ENCODE measurements at places on chromosomes 3 and 15.

DNA sequence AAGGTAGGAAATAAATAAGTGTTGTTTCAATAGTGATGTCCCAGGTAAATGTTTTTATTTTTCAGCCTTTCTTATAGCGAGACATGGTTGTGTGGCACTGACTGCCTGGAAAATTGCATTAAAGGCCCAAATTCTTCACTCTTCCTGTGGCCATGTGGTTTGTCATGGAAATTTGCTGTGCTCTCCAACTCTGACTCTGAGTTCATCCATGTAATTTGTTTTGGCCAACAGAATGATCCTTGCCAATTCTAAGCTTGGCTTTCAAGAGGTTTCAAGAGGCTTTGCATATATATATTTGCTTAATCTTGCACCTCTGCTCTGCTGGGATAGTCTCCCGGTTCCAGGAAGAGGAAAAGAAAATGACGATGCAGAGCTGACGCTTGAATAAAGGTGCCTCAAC, 107.5 kb upstream of the ARHGEF26 start:
- DNase-seq, result no peak

DNA sequence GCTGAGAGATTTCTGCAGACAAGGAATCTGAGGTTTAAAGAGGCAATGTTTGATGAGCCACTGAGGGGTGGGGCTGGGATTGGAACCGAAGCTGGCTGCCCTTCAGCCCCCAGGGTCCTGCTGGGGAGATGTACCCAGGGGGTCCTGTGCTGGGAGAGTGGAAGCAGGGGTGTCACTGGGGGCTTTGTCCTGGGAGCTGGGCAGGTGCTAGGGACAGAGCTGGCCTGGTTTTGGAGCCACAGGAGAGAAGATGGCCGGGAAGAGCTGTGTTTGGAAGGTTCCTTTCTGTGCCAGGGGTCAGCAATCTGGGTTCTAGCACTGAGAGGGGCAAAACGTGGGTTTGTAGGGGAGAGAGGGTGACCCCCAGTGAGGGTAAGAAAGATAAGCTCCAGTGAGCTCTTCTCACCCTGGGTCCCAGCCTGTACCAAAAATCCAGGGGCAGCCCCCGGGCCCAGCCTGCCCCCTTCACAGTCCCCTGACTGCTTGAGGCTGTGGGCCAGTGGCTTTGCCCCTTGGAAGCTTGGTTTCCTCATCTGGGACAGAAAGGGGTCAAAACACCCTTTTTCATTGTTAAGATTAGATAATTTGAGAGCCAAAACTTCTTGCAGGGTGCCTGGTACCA, 69.6 kb downstream of the SMAD3 start:
- no peak for DNase-seq

- DNase-seq, result no peak
Measured at GRCh38 chr3:39295184-39295775, 15.4 kb upstream of the CX3CR1 start.

DNA sequence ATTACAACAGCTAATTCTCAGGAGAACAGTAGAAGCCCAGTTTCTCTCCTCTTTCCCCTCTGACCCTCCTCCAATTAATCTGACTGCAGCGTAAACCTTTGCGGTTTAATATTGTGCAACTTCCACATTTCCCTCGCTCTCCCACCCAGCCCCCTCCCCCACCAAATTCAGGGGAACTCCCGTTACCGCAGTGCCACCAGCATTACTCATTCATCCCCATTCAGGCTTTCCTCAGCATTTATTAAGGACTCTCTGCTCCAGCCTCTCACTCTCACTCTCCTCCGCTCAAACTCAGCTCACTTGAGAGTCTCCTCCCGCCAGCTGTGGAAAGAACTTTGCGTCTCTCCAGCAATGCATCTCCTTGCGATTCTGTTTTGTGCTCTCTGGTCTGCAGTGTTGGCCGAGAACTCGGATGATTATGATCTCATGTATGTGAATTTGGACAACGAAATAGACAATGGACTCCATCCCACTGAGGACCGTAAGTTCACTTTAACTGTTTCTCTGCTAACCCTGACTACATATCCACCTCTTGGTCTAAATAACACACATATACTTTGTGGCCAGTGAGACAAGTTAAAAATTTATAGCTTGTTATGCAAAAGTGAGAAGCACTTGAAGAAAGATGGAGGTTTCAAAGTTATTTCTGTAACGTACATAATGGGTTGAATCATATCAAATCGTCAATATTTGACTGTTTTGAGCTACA, at the start of gene PTX3:
Gene PTX3, plus strand, starts transcription at position 268 of the 709 bp plus-strand sequence. Its CDS starts 84 bp downstream, at position 352.
- DNase-seq, result no peak

DNA sequence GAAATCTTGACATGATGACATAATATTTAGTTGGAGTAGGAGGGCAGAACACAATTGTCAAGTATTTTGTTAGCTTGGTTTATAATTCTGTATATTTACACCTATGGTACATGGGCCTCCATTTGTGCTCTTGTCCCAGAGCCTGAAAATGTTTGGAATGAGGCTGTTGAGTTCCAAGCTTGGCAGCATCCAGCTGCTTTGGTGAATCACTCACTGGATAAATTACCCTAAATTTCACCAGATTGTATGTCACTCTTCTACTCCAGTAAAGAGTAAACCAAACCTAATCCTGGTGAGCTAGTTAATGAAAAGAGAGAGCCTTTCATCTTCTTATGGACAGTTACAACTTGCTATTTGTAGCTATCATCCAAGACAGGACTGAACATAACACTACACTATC, 928.7 kb downstream of the DIPK2A start:
- no peak for DNase-seq

DNA sequence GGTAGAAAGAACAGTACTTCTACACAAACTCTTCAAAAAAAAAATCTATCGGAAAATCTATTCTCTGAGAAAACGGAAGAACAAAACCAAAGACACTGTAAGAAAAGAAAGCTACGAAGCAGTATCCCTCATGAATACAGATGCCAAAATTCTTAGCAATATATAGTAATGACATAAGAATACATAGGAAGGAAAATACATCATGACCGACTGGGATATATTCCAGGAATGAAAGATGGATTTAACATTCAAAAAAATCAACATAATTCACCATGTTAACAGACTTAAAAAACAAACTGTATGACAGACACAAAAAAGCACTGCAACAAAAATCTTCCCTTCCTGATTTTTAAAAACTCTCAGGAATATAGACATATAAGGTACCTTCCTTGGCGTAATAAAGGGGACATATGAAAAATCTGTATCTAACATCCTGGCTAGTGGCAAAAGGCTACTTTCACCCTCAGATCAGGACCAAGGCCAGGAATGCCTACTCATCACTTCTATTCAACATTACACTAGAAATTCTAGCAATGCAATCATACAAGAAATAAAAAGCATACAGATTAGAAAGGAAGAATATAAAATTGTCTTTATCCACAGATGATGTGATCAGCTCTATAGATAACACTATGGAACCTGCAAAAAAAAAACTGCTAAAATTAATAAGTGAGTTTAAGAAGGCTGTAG, 77.6 kb upstream of the XXYLT1 start:
- no peak for DNase-seq

DNA sequence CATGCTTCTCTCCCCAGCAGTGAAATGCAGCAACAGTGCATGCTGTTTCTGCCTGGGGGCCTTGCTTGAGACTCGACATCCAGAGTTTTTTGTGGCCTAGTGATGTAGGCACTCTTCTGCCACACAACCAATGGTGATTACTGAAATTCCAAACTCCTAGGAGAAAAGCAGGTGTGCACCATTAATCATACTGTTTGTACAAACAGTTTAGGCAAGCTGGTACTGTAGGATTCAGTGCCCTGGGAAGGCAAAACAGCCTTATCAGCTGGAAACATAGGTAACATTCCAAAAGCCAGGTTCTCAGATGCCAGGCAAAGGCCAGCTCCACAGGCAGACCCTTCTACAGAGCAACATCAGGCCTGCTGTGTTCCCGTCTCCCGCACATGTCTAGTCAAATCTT, 17.5 kb upstream of the RBP1 start:
- DNase-seq, result no peak

GRCh38 chr3:31917303-31918005, 63.6 kb downstream of the OSBPL10 start:
- DNase-seq, result no peak

- DNase-seq, result no peak
Measured at GRCh38 chr3:120554812-120555606, 41.1 kb upstream of the NDUFB4 start.

DNA sequence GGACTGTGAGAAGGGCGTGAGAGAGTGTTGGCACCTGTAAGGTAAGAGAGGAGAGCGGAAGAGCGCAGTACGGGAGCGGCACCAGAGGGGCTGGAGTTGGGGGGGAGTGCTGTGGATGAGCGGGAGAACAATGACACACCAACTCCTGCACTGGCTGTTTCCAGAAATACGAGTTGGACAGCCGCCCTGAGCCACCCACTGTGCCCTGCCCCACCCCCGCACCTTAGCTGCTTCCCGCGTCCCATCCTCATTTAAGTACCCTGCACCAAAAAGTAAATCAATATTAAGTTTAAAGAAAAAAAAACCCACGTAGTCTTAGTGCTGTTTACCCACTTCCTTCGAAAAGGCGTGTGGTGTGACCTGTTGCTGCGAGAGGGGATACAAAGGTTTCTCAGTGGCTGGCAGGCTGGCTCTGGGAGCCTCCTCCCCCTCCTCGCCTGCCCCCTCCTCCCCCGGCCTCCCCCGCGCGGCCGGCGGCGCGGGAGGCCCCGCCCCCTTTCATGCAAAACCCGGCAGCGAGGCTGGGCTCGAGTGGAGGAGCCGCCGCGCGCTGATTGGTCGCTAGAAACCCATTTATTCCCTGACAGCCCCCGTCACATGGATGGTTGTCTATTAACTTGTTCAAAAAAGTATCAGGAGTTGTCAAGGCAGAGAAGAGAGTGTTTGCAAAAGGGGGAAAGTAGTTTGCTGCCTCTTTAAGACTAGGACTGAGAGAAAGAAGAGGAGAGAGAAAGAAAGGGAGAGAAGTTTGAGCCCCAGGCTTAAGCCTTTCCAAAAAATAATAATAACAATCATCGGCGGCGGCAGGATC, at the start of gene SOX2:
Gene SOX2, plus strand, starts transcription at position 601 of the 811 bp plus-strand sequence. CDS start 436 bp downstream, outside the sequence.
- no peak for DNase-seq

DNA sequence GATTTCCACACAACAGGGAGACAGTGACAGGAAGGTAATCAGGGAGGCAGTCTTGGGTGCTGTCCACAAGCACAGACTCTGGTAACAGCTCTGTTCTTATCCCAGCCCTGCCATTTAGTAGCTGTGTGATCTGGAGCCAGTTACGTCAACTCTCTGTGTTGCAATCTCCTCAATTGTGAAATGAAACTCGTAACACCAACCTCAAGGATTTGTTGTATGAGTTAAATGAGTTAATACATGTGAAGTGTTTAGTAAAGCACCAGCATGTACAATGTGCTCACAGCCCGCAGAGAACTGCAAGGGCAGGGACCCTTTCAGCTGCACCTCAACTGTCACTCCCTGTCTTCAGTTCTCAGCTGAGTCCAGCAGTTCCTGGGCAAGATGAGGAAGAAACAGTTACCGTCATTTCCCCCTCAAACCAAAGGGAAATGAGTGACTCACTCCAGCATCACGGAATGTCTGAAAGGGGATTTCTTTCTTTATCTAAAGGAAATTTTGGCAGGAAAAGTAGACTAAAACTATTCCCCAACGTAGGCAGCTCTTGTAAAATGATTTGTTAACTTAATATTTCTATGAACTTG, 39.9 kb upstream of the MB21D2 start:
- DNase-seq, result no peak

DNA sequence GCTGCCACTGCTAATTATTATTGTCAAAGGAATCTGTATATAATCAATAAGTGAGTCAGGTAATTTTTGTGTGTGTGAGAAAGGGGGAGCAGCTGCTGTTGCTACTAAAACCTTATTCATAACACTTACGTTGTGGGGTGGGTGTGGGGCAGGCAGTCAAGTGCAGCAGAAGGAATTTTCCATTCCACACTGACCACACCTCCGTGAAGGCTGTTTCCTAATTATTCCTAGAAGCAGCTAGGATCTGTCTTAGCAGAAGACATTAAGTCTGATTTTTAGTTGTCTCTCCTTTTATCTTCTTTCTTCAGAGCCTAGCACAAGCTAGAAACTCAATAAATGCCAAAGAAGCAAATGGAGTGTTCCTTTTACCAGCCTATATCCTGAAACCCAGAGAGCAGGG, 4.0 kb upstream of the U2SURP start:
- no peak for DNase-seq

DNA sequence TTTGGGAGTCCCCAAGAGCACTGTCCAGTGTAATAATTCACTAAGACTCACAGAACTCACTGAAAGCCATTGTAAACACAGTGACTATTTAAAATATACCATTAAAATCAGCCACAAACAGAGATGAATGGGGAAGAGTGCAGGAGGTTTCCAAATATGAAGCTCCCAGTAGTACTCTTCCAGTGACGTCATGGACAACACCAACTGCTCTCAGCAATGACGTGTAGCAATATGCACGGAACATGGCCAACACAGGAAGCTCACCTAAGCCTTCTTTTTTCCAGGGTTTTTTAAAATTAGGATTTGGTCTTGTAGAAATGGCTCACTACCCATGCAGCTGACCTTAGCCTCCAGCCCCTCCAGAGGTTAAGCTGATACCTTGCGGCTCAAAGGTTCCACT, 1224.1 kb upstream of the CADM2 start:
- DNase-seq, result no peak

- no peak for DNase-seq
Measured at GRCh38 chr15:34722439-34722836, 32.4 kb downstream of the GJD2 start.

- no peak for DNase-seq
Measured at GRCh38 chr3:132161608-132162007, 126.8 kb upstream of the CPNE4 start.

- no peak for DNase-seq
Measured at GRCh38 chr15:36232491-36232890, 346.9 kb upstream of the CDIN1 start.

DNA sequence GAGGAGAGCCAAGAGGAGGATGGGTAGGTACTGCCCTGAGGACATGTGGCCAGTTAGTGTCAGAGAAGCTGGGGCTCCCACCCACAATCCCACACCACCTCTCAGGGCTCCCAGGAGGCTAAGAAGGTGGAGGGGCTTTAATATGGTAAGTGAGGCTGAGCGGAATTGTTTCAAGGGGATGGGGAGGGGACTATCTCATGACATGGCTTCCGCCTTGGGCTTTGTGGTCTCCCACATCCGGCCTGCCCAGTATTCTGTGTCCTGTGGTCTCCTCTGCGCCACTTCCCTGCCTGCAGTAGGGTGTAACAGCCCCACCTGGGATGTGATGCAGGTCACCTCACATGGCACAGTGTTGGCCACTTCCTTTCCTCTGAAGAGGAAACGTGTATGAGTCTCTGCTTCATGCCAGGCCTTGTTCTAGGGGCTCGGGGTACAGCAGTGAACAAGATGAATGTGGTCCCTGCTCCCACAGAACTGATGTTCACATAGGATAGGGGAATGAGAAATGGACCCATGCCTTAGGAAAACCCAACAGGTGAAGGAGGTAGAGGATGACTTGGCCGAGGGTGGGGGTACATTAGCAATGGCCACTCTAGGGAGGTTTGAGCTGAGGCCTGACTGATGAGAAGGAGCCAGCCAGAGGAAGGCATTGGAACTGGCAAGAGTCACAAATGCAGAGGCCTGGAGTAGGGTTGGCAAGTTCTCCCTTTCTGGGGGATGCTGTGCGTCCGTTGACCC, 3.2 kb downstream of the NEIL1 start:
- DNase-seq, result peak; percentile 46

DNA sequence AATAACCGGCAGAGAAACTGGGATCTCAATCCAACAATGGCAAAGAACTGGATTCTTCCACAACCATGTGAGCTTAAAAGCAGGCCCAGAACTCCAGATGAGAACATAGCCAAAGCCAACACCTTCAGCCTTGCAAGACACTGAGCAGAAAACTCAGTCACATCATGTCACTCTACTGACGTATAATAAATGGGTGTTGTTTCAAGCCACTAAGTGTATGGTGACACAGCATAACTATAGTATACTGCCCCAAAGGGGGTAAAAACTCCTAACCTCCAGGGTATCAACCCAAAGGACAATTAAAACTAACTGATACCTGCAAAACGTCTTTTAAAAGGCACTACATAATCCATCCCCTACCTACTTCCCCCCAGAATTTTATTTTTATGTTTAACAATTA, 69.5 kb downstream of the TRANK1 start:
- DNase-seq, result no peak

Measured in stimulated activated CD8-positive, alpha-beta memory T cell treated with anti-CD3 and anti-CD28 coated beads, Interleukin-15, amount 100 ng/mL, for 4 hours (primary cell).